ENCODE measurements at places on chromosomes 5 and 9.

DNA sequence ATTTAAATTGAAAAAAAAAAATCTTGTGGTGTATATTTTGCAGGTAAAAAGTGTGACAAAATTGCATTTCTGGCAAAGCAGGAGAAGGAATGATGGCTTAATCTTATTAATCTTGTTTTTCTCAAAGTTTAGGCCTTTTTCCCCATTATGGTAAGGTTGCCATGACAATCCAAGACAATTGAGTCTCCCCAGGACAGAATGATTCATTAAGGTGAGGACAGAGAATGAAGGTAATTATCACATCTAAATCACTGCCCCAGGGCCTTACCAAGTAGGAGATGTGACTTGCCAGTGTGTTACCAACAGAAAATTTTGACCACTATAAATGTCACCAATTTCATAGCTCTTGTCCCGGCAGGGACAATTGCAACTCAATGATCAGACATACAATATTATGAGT, 439.2 kb downstream of the DNAH5 start:
- no peak for DNase-seq

- no peak for DNase-seq
Measured at GRCh38 chr9:124355941-124356744, 59.1 kb downstream of the PSMB7 start.

GRCh38 chr5:1883120-1883924, 597 bp upstream of the IRX4 start:
- DNase-seq: no peak

DNA sequence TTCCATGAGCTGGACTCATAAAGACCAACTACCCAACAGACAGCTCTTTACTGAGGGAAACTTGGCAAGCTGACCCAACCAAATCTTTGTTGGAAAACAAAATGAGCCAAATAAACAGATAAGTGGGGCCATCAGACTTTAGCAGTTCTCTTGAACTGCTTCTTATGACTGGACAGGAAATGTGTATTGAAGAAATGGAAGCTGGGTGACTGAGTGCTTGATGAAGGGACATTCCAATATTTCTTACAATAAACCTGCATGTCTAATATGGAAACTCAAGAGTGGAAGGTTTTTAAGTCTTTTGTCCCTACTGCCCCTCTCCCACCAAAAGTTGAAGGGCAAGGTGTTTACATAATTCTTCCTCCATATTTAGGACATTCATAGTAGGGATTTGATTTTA, 218.8 kb upstream of the NR4A3 start:
- DNase-seq: no peak

DNA sequence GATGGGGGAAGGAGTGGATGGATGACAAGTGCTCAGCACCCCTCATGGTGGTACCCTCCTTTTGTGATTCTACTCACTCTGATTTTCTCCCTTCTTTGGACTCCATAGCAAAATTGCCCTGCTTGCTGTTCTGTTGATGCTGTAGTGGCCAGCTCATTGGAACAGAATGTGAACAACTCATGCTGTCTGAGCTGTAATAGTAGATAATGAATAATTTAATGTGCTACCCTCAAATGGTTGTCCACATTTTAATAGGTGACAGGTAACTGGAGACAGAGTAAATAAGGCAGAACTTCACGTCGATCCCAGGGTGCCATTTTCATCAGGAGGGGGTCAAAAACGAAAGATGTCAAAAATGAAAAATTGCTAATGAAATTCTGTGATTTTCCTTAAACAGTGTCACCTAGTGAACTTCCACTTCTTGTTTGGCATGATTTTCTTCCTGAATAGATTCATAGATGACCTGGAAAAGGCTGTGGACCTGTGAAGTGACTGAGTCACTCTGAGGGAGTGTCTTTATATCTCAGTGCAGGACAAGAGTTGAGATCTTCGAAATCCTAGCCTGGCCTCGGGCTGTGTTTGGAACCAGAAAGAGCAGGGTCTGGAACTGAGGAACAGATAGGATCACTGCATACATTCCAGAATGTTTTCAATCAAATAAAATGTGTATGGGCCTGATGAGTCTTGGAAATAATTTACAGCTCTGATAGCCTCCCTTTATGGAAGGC, 270.2 kb downstream of the PSAT1 start:
- no peak for DNase-seq

DNA sequence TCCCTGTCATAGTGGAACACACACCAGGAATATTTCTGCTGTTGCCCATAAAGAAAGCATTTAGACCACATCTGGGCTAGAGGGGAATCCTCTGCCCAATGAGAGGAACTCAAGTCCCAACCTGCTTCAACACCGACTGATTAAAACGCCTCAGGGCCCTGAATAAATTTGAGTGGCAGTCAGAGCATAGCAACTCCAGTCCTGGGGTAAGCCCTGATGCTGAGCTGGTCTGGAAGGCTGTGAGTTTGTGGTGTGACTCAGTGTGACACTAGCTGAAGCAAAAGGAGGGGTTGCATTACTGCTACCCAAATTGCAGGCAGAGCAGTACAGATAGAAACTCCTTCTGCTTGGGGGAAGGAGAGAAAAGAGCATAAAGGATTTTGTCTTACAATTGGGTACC, 148.3 kb downstream of the PRDM9 start:
- DNase-seq: no peak

GRCh38 chr9:134919303-134919702, 1.6 kb upstream of the FCN1 start:
- no peak for DNase-seq

DNA sequence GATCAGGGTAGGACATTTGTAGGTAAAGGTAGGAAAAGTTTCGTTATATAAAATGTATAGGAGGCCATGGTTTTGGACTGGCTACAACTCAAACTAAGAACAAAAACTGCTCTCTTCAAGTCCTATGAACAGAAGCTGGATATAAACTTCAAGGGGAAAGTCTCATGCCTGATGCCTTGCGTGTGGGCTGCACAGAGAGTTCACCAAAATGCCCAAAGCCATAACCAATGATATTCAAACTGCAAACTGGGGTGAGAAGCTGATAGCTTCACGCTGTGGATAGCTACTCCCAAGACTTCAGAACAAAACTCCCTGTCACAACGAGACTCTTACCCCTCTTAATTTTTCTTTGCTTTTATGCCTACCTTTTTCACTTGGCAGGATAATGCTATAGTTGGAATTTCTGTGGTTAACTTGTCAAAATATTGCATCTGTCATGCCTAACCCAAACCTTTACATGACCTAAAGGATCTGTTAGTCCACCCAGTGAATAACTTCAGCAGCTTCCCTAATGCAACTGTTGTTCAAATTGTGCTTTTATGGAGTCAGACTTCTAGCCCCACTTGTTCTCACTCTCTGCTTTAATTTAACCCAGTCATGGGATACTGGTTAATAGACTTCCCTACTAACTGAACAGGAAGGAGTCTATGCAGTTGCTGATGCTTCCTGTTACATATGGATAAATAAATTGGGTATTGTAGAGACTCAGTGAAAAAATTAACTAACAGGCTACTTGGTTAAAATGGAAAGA, 71.9 kb downstream of the SFXN1 start:
- no peak for DNase-seq

- no peak for DNase-seq
Measured at GRCh38 chr5:132674671-132675506, 1.1 kb downstream of the IL4 start.

GRCh38 chr5:149671544-149671943, 58.6 kb upstream of the PPARGC1B start:
- DNase-seq: no peak

GRCh38 chr9:124779368-124780059, 2.6 kb downstream of the OLFML2A start:
- DNase-seq: no peak

- no peak for DNase-seq
Measured at GRCh38 chr5:9641806-9642355, 11.7 kb upstream of the TAS2R1 start.

DNA sequence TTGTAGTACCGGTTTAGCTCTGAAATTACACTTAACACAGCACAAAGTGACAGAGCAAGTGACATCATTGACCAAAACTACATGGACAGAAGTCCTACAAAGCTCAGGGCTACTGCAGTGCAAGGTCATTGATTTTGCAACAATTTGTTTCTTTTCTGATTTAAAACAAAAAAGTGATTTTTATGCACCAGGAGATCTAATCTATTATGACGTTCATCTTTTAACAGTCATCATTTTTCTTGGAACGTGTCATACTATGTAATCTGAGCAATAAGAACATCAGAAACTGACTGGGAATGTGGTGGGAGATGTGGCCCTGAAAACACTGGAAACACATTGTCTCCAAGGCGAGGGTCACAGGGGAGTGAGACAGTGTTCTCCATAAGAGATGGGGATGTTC, 17.4 kb upstream of the ZFAND5 start:
- no peak for DNase-seq

GRCh38 chr5:2334719-2335118, 416.8 kb downstream of the IRX2 start:
- DNase-seq: no peak

- no peak for DNase-seq
Measured at GRCh38 chr9:296411-296810, 81.7 kb downstream of the DOCK8 start.

DNA sequence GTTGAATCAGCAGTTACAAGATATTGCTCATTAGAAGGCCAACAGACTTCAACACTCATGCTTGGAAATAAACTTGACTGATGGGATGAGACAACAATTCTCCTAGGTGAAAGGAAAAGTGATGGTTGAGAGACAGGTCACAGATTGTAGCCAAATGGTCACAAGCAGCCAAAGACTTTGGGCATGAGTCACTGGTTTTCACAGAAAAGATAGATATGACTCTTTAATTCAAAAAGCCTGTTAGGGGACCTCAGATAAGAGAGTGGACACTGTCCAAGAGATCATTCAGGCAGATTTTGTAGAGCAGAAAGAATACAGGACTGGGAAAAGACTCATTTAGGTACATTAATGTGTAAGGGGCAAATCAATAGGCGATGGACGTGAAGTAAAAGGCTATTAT, 982.5 kb downstream of the MAT2B start:
- no peak for DNase-seq

GRCh38 chr5:68911840-68912690, 181.7 kb upstream of the SLC30A5 start:
- DNase-seq: peak; percentile 6

DNA sequence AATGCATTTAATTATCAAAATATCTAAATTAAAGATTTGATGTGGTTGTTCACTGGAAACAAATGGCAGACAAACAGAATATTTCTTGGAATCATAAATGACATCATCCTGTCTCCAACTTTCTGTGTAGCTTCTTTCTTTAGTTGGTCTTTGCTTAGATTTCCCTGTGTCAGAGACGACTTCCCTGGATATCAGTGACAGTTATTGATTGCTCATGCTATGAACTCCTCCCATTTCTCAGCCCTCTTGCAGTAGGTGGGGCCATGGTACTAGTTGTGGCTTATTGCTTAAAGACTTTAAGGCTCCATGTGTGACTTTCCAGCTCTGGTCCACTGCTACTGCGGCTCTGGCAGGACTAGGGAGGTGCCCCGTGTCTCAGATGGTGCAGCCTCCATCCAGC, 592.6 kb downstream of the MTRR start:
- no peak for DNase-seq

DNA sequence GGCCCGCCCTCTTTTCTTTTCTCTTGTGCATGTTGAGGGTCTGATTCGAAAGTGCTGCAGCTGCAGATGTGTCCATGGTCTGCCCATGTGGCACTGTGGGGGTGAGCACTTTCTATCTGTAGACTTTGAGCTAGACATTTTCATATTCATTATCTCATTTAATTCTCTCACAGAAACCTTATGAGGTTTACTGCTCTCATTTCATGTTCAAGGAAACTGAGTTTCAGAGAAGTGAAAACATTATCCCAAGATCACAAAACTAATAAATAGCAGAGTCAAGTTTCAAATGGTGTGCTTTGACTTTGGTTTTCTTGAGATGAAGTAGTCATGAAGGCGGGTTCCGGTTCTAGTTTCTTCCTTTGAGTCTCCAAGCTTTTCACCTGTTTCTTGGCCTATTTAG, 536.5 kb upstream of the ZNF462 start:
- no peak for DNase-seq

DNA sequence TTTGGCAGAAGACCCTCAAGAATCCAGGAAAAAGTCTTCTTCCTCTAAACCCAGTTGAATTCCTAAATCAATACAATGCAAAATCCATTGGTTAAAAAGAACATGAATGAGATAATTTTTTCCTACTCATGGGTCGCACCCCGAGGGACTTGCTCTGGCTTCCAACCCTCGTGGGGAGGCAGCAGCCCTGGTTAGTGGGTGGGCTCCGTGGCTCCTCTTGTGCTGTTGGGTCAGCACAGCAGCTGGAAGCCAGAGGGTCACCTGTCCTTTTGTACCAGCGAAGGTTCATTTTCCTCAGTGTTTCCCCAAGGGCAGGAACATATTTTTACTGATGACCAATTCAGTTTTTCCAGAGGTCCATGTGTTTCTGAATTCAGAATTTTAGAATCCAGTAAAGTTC, 120.6 kb upstream of the S1PR3 start:
- no peak for DNase-seq

- DNase-seq: peak; percentile 64
Measured at GRCh38 chr5:168600409-168600808, 21.2 kb upstream of the PANK3 start.

- peak; percentile 70 for DNase-seq
Measured at GRCh38 chr9:70601000-70601951, 186.8 kb upstream of the KLF9 start.

- DNase-seq: no peak
Measured at GRCh38 chr9:4600368-4600767, 61.7 kb upstream of the PLPP6 start.

DNA sequence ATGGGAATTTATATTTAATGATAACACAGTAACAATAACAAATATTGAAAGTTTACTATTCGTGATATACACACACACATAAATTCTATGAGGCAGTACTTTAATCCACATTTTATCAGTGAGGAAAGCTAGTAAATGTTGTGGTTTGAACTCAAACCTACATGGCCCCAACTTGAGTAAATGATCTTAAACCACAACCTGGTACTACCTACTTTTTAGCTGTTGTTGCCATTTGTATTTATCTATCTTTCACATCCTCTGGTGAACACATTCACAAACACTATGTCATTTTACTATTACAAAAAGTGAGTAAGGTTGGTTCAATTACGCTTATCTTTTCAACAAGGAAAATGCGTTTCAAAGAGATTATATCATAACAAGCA, 186.1 kb downstream of the SMC2 start:
- DNase-seq: no peak

- no peak for DNase-seq
Measured at GRCh38 chr9:130998597-130999244, 10.3 kb upstream of the LAMC3 start.

DNA sequence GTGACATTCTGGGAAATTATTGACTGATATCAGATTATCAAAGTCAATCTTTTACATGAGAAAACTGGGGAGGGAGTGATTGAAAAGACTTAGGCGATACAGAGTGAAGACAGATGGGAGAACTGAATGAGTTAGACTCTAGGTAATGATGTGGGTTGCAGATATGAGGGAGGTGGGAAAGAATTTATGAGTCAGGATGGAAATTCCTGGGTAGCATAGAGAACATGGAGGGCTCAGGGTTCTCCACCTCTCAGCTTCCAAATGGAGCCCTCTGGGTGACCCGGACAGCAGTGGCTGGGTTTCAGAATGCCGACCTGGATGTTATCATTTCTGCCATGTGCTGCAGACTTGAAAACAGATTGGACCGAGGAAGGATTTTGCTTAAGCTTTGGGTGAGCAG, 75.4 kb upstream of the SHB start:
- DNase-seq: no peak

Data from large intestine (tissue), 12 donors.